ENCODE measurements at places on chromosomes 7 and 10.

DNA sequence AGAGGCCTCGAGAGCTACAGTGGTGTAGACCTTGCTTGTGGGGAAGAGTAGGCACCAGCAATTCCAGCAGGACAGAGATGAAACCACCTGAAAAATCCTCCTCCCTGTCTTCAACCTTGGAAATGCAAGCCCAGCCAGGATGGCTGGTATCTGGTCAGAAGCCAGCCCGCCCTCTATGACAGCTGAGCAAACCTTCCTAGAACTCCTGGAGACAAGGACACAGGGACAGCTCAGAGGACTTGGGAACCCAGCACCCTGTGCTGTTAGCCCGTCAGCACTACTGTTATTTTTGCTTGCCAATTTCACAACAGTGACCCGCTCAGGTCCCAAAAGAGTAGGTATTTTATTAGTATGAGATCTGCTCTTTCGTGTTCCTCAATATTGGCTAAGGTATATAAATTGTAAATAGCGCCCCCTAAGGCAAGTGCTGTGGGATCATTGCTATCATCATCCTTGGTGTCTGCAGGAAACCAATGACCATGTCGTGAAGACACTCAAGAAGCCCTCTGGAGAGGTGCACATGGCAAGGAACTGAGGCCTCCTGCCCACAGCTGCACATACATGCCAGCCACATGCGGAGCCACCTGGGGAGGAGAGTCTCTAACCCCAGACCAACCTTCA, 156.5 kb upstream of the CHST15 start:
- no peak for DNase-seq

DNA sequence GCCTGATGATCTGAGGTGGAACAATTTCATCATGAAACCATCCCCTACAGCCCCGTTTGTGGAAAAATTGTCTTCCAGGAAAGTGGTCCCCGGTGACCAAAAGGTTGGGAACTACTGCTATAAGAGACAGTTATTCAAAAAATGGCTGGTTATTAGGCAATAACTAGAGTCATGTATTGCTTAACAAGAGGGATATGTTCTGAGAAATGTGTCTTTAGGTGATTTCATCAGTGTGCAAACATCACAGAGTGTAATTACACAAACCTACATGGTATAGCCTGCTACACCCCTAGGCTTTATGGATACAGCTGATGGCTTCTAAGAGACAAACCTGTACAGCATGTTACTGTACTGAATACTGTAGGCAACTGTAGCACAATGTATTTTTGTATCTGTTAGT, 71.3 kb upstream of the CSTF2T start:
- DNase-seq: no peak

GRCh38 chr10:112979927-112980326, 29.9 kb downstream of the TCF7L2 start:
- DNase-seq: no peak

- DNase-seq: no peak
Measured at GRCh38 chr7:50292763-50293162, 11.8 kb upstream of the IKZF1 start.

All from hindlimb muscle (tissue), 1 donor.